Tibial nerve (tissue), 4 donors: ENCODE measurements at places on chromosomes 7 and 10. TPM values are rescaled to one million over a fixed set of nuclear protein-coding genes. Genes with fewer than 3 reads are reported as not detected.

GRCh38 chr7:152196391-152196790 is 170.9 kb downstream of the GALNT11 start:
- DNase-seq, result no peak

- DNase-seq, result no peak
These were observed 41.0 kb upstream of the C10orf120 start for GRCh38 chr10:122740640-122741039.

DNA sequence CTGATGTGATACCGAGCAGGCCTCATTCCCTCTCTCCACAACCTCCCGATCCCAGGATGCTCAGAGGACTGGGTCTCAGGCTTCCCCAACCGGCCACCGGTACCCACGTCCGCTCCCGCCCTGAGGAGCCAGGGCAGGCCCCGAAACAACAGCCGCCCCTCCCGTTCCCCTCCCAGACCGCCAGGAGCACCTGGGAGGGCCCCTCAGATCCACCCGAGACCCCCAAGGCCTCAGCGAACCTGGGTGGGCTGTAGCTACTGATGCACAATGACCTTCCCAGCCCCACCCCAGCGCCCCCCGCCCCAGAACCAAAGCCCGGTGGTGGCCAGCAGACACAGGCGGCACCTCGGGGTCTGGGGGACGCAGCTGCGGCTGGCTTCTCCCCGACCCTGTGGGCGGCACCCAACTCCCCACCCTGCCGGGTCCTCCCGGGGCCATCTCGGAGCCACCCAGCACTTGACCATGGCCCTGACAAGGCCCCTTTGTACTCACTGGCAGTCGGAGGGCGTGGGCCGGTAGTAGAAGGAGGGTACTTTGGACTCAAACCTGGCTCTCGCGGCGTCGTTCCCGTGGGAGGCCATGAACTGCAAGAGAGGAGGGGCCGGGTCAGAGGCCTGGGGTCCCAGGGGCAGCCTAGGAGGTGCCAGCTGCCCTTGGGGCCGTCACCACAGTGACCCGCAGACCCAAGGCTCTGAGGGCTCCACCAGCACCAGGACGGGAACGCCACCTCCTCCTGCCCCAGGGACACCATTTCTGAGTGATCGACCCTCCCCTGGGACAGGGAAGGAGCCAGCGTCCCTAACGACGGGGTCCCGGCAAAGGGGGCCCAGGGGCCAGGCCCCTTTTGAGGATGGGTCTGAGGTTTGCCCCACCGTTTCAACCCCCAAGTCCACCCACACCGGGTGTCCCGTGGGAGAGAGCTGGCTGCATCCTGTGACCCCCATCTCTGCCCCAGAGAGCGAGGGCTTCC is 28.1 kb downstream of the ADAP1 start:
- DNase-seq, result no peak

GRCh38 chr10:129442866-129443265 is 24.2 kb upstream of the MGMT start:
- no peak for DNase-seq

DNA sequence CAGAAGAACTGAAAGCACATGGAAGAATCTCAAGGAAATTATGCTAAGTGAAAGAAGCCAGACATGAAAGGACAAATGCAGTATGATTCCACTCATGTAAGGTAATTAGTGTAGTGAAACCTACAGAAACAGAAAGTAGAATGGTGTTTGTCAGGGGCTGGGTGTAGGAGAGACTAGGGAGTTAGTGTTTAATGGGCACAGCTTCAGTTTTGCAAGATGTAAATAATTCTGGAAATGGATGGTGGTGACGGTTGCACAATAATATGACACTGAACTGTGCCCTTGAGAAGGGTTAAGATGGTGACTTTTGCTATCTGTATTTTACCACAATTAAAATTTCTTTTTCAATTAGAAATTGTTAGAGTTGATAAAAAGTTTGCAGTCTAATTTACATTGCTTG is 157.3 kb upstream of the ADCY1 start:
- no peak for DNase-seq

- DNase-seq, result no peak
These were observed 209.8 kb upstream of the RHOBTB1 start for GRCh38 chr10:61153771-61154170.

- no peak for DNase-seq
These were observed 45.9 kb upstream of the DRGX start for GRCh38 chr10:49441488-49442476.

GRCh38 chr10:104447906-104448305 is 94.3 kb downstream of the CFAP58 start:
- DNase-seq, result no peak

DNA sequence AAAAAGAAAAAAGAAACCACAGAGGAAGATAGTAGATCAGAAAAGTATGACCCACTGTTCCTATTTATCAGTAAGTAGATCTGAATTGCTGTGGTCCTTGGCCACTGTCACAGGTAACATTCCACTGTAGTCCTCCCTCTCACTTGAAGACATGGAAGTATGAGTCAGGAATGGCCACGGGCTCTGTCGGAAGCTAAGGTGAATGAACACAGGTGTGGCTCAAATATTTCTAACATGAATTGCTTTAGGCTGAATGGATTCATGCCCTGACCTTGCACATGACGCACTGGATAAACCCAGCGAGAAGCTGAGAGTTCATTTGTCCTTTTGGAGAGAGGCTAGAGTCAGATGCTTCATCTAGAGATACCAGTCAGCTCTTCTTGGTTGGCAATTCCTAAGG is 224.5 kb upstream of the SP8 start:
- no peak for DNase-seq

DNA sequence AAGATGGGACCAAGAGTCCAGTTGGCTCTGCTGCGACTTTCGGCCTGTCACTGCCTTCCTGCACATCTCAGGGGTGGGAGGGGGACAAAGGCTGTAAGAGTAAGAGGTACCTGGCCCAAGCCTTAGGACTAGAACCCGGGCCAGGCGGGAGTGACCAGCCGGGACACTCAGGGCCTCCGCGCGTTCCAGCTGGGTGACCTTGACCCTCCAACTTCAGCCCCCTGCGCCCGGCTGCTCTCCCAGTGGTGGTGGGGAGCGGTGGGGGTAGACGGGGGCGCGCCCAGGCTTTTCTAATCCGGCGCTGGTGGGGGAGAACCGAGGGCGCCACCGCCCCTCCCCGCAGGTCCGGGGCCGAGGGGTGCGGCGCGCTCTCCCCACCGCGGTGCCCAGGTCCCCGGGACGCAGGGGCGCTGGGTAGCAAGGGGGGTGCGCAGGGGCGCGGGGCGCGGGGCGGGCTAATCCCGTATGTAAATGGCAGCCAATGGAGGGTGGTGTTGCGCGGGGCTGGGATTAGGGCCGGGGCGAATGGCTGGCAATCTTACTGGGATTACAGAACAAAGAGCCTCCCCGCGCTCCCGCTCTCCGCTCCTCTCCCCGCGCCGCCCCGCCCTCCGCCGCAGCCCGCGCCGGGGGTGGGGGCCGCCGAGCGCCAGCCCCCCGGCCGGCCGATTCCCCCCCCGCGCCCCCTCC is at the start of gene GTF2IRD1:
TSS of gene GTF2IRD1 (plus strand) at position 585 of the 690 bp plus-strand sequence. CDS start 54,175 bp downstream, outside the sequence.
- DNase-seq, result peak; percentile 61

GRCh38 chr10:11727563-11727962 is 14.6 kb upstream of the ECHDC3 start:
- DNase-seq, result no peak

DNA sequence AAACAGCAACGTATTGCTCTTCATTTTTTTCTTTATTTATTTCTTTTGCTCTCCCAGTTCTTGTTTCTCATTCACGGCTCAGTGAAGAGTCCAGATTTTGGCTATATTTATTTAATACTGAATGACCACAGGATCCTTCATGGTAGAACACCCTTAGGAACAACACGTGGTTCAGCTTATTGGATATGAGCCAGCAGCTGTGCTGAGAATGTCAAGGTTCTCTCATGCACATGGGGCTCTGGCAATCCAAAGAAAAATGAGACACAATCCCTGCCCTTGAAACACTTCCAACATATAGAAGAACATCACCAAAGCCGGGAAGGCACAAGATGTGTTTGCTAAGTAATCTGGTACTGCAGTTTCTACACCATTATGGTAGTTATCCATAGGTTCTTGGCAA is 852.9 kb downstream of the SORCS1 start:
- no peak for DNase-seq

- no peak for DNase-seq
These were observed 1.9 kb downstream of the UBN2 start for GRCh38 chr7:139232904-139233303.

DNA sequence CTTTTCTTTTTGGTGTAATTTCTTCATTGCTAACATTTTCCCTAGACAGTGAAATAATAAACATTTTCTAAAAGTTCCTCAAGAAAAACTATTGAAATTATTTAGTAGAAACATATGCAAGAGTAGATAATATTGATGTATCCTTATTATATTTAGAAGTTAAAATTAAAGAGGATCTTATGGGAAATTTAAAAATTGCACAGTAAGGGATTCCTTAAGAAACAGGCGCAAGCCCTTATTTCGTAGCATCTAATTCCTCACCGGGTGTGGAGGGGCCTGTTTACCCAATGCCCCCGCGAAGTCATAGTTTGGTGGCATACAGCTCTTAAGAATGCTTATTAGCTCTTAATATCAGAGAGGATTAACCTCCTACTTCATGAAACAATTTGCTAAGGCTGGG is 467.1 kb downstream of the DNAJB6 start:
- DNase-seq, result no peak

DNA sequence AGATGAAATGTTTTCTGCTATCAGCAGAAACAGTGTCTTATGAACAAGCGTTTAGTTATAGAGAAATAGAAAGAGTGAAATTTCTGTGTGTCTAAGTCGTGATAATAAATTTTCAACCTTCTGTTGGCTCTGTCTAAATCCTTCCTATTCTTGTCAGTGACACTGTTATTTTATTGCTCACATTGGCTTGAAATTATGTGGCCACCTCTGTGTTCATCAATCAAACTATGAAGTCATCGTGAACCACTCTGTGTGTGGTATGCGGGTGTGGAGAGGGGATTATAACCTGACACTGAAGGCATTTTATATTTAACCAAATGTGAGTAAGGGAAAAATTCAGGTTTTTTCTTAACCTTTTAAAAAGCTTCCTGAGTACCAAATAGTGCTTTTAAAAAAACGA is 12.3 kb downstream of the AOAH start:
- no peak for DNase-seq

- DNase-seq, result no peak
These were observed 102.5 kb upstream of the SAMD8 start for GRCh38 chr10:75008952-75009351.

GRCh38 chr7:37065779-37066271 is 341.5 kb upstream of the AOAH start:
- DNase-seq, result no peak

DNA sequence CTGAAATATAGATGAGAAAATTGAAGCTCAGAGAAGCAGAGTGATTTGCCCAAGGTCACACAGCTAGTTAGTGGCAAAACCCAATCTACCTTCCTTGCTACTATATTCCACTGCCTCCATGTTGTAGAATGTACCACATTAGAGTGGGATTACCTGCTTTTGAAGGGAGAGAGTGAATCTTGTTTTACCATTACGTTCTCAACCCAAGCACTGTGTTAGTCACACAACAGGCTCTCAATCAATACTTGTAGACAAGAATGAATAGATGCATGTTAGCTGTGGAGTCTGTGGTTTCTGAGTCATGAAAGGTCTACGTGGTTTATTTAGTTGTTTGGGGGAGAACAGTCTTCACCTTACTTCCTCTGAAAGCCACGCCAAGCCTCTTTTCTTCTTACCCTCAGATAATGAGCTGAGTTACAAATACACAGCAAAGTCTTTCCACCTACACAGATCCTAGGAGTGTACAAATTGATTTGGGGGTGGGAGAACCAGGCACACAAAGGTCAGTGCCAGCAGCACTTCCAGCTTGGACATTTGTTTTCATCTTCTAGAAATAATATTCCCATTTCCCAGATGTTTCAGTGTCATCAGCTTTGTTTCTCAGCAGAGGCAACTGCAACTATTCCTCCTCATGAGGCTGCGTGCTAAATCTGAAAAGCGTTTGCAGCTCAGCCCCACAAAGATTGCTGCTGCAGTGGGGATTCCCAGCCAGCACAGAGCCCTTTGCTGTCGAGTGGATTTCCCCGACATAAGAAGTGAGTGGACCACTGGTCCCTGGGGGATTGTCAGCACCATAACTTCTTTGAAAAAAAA is 71.5 kb upstream of the ADO start:
- no peak for DNase-seq

DNA sequence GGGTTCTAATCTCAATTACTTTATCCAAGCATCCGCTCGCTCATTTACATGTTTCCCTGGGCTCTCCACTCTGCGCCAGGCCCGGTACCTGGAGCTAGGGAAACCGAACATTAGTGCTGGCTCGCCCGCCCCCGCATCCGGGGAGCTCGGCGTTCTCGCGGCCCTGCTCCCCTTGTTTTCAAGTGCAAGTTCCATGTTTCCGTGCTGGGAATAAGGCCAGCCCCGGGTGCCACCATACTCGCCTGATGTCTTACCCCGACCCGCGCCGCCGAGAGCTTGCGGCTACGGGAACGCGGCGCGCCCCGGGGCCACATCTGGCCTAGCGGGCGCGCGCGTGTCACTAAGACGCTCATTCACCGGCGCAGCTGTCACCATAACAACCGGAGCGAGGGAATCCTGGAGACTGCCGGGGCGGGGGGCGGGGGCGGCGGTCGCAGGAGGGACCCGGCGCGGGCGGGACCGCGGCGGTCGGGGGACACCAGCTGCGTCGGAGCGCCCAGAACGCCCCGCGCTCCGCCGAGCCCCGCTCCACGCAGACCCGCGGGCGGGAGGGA is at the start of gene NEURL1:
TSS of gene NEURL1 (plus strand) at position 344 of the 554 bp plus-strand sequence. CDS start 683 bp downstream, outside the sequence.
- no peak for DNase-seq

GRCh38 chr7:90879924-90880323 is 283.8 kb downstream of the CDK14 start:
- DNase-seq, result no peak

Gene TSPAN12
- total RNA-seq, result 7.1 TPM

Gene IL15RA
- total RNA-seq, result 9.0 TPM

Gene AKR1C2
- total RNA-seq, result 47.9 TPM

Gene CHAT
- not detected for total RNA-seq

Gene ANKRD22
- not detected for total RNA-seq

Gene BTBD16
- not detected for total RNA-seq

Gene PRSS2
- total RNA-seq, result 2.5 TPM

Gene HKDC1
- total RNA-seq, result 11.1 TPM
